Inflammatory macrophage (primary cell): ENCODE measurements at places on chromosomes 3 and 15.
A peak's percentile ranks its signal among the peaks of the same experiment; 100 is the strongest.

GRCh38 chr3:107894998-107895397, 195.8 kb downstream of the CD47 start:
- DNase-seq: no peak

DNA sequence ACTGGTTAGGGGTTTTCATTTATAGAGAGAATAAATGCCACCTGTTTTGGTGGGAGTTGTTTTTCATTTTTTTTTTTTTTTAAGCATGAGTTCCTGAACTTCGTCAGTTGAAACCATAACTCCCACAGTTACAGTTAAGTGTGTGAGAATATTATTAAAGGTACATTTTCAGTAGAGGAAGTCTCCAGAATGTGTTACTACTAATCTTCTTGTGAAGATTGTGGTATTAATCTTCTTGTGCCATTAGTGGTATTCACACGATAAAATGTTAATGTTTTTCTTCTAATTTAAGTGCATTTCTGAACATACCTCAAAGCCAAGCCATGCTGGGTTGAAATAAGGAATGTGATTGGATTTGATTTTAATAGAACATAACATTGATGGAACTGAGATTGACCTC, 437.9 kb upstream of the GOLIM4 start:
- DNase-seq: no peak

GRCh38 chr3:14925729-14926591, 21.4 kb upstream of the NR2C2 start:
- DNase-seq: peak; percentile 53

GRCh38 chr3:54918516-54918915, 9.3 kb downstream of the LRTM1 start:
- DNase-seq: no peak

GRCh38 chr15:39597751-39598185, 16.9 kb downstream of the THBS1 start:
- no peak for DNase-seq

- DNase-seq: no peak
Observed at GRCh38 chr3:82416830-82417229, 655.4 kb upstream of the GBE1 start.

DNA sequence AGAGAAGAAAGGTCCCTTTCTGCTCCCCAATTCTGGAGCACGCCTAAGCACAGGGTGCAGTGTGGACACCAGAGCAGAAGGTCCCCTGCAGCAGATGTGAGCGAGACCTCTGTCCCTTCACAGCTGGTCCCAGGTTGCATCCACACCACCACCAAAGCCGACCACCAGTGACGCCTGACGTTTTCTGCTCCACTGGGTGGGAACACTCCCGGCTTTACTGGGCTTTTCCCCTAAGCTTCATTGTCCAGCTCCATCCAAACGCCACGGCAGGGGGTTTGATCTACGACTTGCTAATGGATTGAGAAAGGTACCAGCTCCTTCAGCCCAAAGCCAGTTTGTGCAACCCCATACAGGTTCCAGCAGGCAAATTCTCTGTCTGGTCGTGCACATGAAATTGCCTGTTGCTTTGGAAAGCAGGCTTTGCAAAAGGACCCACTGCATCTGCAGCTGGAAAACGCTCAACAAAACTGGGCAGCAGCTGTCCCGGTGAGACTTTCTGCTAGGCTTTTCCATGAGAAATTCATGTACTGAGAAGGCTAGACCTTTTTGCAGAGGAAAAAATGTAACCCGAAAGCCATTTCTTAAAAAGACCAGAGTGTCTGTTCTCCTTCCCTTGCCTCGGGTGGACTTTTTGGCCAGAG, 31.1 kb downstream of the ADAMTS17 start:
- no peak for DNase-seq

DNA sequence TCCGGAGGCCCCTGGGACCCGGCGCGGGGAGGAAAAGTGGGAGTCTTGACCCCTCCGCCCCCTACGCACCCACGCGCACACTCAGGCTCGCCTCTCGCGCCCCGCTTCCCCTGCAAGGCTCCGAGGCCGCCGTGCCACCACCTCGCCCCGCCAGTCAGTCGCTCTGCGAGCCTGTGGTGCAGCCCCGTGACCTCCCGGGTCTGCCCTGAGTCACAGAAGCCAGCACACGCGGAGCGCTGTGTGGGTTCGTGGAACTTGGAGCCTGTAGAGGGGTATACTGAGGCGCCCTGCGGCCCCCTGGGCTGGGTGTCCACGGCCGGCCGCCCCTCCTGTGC, 380 bp upstream of the ALS2CL start:
- DNase-seq: peak; percentile 86

GRCh38 chr15:38193496-38193895, 59.1 kb upstream of the SPRED1 start:
- DNase-seq: no peak

- no peak for DNase-seq
Observed at GRCh38 chr15:87557881-87558280, 698.7 kb downstream of the NTRK3 start.
